ENCODE measurements at places on chromosomes 12 and 14. TPM values are rescaled to one million over a fixed set of nuclear protein-coding genes. Genes with fewer than 3 reads are reported as not detected.

The GAS2L3 gene
- 1.8 TPM for total RNA-seq

The DMAC2L gene
- 28.3 TPM for total RNA-seq

The SMOC1 gene
- 4.4 TPM for total RNA-seq

The DEPDC4 gene
- 0.47 TPM for total RNA-seq
